Aorta (tissue), 5 donors: ENCODE measurements at places on chromosomes 5 and 9.

- no peaks in the 10 kb centered on the region for H3K27me3 ChIP-seq
- no peak overlapping the region for H3K27ac ChIP-seq
- no peak for DNase-seq
- H3K36me3 ChIP-seq: no peaks in the 10 kb centered on the region
- no peaks in the 10 kb centered on the region for H3K4me1 ChIP-seq
Observed at GRCh38 chr9:129864991-129865647, 29.9 kb downstream of the USP20 start.

- H3K4me3 ChIP-seq: no peak overlapping the region
- no peaks in the 10 kb centered on the region for H3K27me3 ChIP-seq
- H3K4me1 ChIP-seq: no peaks in the 10 kb centered on the region
- no peak overlapping the region for H3K27ac ChIP-seq
- no peaks in the 10 kb centered on the region for H3K36me3 ChIP-seq
- DNase-seq: no peak
Observed at GRCh38 chr9:115999498-115999897, 154.1 kb upstream of the PAPPA start.

GRCh38 chr9:81499021-81499454 lies 190.3 kb downstream of the TLE1 start:
- H3K27me3 ChIP-seq: no peaks in the 10 kb centered on the region
- no peak for DNase-seq
- peak overlapping the region; percentile 82 for H3K27ac ChIP-seq
- no peaks in the 10 kb centered on the region for H3K36me3 ChIP-seq

GRCh38 chr5:3377176-3377575 lies 218.5 kb upstream of the IRX1 start:
- no peaks in the 10 kb centered on the region for H3K27me3 ChIP-seq
- H3K27ac ChIP-seq: no peak overlapping the region
- H3K4me1 ChIP-seq: no peaks in the 10 kb centered on the region
- H3K36me3 ChIP-seq: no peaks in the 10 kb centered on the region
- no peak for DNase-seq

GRCh38 chr5:123753937-123754891 lies 242.2 kb downstream of the CSNK1G3 start:
- DNase-seq: no peak
- peaks cover 3% of the 10 kb centered on the region for H3K4me1 ChIP-seq
- no peaks in the 10 kb centered on the region for H3K27me3 ChIP-seq

- H3K27me3 ChIP-seq: no peaks in the 10 kb centered on the region
- no peaks in the 10 kb centered on the region for H3K36me3 ChIP-seq
- H3K27ac ChIP-seq: no peak overlapping the region
- peaks cover 11% of the 10 kb centered on the region for H3K4me1 ChIP-seq
- no peak for DNase-seq
Observed at GRCh38 chr9:76883341-76883855, 22.5 kb downstream of the PRUNE2 start.

DNA sequence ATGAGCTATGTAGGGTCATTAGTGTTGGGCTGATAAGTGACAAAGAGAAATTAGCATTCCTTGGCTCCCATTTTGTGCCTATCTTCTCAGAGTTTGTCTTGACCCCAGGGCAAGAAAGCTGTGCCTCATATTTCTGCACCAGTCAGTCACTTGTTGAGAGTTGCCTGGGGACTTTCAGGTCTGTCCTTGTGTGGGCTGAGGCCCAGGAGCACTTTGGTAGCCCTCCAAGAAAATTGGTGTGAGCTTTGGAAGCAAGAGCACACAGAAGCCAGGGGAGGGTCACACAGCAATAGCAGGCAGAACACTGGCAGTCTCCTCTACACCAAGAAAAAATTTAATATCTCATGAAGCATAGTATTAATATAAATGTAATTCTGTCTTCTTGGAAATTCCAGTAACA lies 239.9 kb downstream of the NPR3 start:
- H3K36me3 ChIP-seq: no peaks in the 10 kb centered on the region
- no peaks in the 10 kb centered on the region for H3K4me1 ChIP-seq
- no peak overlapping the region for H3K4me3 ChIP-seq
- no peak for DNase-seq

- H3K4me1 ChIP-seq: peaks cover 5% of the 10 kb centered on the region
- no peak for DNase-seq
- H3K27me3 ChIP-seq: no peaks in the 10 kb centered on the region
- H3K27ac ChIP-seq: no peak overlapping the region
- H3K36me3 ChIP-seq: no peaks in the 10 kb centered on the region
- no peak overlapping the region for H3K4me3 ChIP-seq
Observed at GRCh38 chr5:78501411-78502352, 141.3 kb downstream of the SCAMP1 start.

DNA sequence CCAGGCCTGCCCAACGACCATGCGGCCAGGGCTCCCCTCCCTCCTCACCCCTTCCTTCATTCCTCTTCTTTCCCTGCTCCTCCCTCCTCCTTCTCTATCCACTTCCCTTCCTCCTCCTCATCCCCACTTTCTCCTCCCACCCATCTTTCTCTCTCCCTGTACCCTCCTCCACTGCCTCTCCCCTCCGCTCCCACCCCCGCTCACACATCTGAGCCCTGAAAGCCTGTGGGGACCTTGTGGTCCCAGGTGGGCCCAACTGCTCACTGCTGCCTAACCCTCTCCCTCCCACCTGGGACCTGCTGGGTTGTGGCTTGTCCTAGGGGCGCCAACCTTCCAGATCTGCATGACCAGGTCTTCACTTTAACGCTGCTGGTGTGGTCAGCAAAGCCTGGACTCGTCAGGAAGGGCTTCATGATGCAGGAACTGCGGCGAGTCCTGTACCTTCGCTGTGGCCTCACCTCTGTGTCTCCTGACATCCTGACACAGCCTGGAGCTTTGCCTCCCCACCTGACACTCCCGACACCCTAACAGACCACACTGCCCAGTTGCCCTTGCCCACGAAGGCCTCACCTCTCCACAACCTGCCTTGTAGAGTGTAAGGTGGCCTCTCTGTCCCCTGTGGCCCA lies 34.6 kb downstream of the C5orf15 start:
- H3K27me3 ChIP-seq: no peaks in the 10 kb centered on the region
- no peak overlapping the region for H3K4me3 ChIP-seq
- DNase-seq: peak; percentile 55
- no peaks in the 10 kb centered on the region for H3K4me1 ChIP-seq

DNA sequence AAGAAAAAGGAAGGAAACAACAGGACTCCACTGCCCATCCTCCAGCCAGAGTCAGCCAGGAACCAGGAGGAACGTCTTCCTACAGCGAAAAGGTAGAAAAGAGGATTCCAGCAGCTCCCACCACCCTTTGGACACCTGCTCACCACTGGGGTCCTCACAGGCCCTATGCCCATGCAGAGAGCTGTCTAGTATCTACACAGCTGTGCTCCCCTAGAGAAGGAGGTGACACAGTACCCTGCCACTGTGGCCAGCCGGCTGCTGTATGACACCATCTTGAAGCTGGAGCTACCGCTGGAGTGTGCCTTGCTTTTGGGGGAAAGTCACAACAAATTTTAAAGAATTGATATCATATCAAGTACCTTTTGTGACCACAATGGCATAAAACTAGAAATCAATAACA lies 92.6 kb downstream of the GTF3C4 start:
- no peak for DNase-seq
- no peaks in the 10 kb centered on the region for H3K4me1 ChIP-seq
- H3K4me3 ChIP-seq: no peak overlapping the region
- no peak overlapping the region for H3K27ac ChIP-seq
- no peaks in the 10 kb centered on the region for H3K27me3 ChIP-seq
